ENCODE measurements at places on chromosomes 3 and 15. TPM values are rescaled to one million over a fixed set of nuclear protein-coding genes. Genes with fewer than 3 reads are reported as not detected.

RETNLB gene
- polyA plus RNA-seq: not detected

SLC24A5 gene
- not detected for polyA plus RNA-seq

MAP1A gene
- 2.7 TPM for polyA plus RNA-seq

EFCAB12 gene
- 1.2 TPM for polyA plus RNA-seq

TRPM1 gene
- 1.3 TPM for polyA plus RNA-seq

PROS1 gene
- 30.0 TPM for polyA plus RNA-seq

NUP210 gene
- 5.6 TPM for polyA plus RNA-seq
